ENCODE measurements at places on chromosomes 2 and 18.

- DNase-seq, result peak; percentile 72
Observed at GRCh38 chr18:9475643-9476591, 604 bp downstream of the RALBP1 start.

DNA sequence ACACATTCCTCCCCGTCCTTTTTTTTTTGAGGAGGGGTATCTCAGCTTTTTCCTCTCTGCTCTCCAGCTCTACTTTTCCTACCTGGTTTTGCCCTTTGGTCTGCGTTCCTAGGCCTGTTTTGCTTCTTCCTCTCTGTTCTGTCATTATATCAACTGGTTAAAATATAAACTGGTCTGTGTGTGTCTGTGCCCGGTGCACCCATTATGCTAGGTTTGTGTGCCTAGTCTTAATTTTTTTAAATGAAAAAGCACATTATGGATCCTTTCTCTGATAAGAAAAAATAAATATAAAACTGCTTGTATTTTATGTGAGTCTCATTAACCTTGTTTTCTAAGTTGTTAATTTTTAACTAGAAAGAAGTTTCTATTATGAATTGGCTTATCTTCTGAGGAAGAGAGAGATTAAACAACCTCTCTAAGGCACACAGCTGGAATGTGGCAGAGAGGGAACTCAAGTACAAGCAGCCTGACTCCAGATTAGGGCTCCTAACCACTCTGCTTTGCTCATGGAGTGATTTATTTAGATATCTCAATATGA lies 17.4 kb downstream of the SLC38A11 start:
- DNase-seq, result no peak

GRCh38 chr2:114614592-114614991 lies 172.2 kb downstream of the DPP10 start:
- no peak for DNase-seq

DNA sequence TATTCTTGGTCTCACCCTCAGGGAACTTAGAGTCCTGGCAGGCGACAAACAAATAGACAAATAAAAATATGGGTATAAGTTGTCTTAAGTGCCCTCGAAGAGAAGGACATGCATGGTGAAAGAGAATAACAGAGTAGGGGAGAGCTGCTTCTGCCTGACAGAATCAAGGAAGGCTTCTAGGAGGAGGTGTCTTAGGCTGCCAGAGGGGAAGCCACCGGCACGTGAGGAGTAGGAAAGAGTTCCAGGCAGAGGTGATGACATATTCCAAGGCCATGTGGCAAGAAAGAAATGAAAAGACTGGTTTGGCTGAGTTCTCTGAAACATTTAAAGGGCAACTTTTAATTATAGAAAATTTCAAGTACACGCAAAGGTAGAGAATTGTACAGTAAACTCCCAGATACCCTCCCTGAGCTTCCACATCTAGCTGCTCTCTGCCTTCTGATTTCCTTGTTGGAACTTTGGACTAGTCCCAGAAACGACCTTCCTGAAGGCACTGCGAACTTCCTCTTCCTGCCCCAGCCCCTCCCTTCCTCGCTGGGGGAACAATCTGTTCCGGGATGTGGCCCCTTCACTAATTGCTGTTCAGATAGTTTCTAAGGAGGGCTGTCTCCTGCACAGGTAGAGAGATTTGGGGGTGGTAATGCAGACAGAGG lies 91.7 kb downstream of the DYSF start:
- no peak for DNase-seq

GRCh38 chr2:157769856-157770255 lies 106.3 kb downstream of the ACVR1 start:
- DNase-seq, result no peak

DNA sequence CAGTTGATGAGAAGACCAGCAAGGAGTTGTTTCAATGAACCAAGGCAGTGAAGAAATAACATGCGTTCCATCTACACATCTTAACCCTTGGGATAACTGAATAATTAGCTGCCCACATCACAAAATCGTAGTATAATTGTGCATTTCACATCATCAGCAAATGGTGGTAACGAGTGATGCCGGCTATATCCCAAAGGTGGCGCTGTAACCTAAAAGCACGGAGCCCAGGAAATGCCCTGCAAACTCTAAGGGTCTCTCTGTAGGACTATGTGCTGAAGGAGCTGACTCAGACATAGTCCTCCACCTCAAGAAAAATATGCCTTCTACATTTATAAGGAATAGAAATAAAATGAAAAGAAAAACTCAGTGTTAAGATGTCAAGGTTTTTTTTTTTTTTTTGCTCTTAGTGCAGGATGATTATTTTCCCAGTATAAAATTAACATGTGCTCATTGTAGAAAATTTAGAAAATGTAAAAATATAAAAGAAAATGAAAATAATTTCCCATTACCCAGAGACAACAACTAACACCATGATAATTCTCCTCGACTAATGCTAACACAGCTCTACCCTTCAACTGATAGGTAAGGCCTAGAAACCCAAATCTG lies 23.1 kb upstream of the DSG3 start:
- DNase-seq, result peak; percentile 3

DNA sequence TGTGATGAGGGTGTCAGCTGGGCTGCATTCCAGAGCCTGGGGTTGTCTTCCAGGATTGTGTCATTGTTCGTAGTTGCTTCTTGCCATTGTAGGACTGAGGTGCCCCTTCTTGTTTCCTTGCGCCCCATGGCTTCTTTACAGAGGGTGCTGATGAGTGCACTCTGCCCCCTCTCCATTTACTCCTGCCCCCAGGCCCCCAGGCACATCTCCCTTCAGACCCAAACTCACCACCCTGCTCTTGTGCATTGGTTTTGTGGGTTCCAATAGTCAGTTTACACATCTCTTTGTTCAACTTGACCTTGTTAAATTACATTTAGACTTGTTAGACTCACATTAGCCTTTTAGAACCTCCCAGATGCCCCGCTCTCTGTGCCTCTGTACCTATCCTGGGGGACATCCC lies 33.1 kb downstream of the HJURP start:
- DNase-seq, result no peak

DNA sequence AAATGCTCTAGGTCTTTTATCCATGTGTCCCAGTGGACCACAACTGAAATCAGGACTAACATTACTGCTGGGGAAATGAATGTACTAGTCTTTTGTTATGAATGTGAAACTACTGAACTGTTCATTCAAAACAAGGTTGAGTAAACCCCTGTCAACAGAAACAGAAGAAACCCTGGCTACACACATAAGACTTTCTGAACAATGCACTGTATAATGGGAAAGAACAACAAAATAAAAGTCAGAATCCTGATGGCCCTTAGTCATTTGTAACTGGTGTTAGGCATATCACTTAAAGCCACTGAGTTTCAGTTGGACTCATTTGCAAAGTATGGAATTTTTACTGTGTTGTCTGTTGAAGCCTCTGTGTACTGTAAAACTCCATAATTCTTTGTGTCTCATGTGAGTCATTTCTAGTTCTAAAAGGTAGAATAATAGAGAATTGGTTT lies 77.0 kb upstream of the UBXN4 start:
- no peak for DNase-seq

DNA sequence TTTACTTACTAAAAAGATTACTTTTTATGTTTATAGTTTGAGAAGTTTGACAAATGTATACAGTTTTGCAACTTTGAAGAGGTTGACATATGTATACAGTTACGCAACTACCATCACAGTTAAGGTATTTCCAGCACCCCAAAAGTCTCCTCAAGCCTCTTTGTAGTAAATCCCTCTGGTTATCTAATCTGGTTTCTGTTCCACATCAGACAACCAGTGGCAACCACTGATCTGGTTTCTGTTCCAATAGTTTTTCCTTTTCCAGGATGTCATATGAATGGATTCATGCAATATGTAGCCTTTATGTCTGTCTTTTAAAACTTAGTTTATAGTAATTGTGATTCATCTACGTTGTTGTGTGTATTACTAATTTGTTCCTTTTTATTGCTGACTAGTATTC lies 23.5 kb downstream of the IFIH1 start:
- DNase-seq, result no peak

GRCh38 chr2:72806280-72806945 lies 19.4 kb downstream of the EXOC6B start:
- no peak for DNase-seq

GRCh38 chr2:85997017-85997970 lies 108.4 kb downstream of the POLR1A start:
- no peak for DNase-seq

GRCh38 chr2:178327516-178327915 lies 123.5 kb downstream of the PRKRA start:
- no peak for DNase-seq

- DNase-seq, result peak; percentile 52
Observed at GRCh38 chr2:79512442-79513401, at the start of gene CTNNA2. TSS of gene CTNNA2 (plus strand) at chr2:79513051.

- DNase-seq, result no peak
Observed at GRCh38 chr2:8994386-8994785, 9.1 kb downstream of the MBOAT2 start.

DNA sequence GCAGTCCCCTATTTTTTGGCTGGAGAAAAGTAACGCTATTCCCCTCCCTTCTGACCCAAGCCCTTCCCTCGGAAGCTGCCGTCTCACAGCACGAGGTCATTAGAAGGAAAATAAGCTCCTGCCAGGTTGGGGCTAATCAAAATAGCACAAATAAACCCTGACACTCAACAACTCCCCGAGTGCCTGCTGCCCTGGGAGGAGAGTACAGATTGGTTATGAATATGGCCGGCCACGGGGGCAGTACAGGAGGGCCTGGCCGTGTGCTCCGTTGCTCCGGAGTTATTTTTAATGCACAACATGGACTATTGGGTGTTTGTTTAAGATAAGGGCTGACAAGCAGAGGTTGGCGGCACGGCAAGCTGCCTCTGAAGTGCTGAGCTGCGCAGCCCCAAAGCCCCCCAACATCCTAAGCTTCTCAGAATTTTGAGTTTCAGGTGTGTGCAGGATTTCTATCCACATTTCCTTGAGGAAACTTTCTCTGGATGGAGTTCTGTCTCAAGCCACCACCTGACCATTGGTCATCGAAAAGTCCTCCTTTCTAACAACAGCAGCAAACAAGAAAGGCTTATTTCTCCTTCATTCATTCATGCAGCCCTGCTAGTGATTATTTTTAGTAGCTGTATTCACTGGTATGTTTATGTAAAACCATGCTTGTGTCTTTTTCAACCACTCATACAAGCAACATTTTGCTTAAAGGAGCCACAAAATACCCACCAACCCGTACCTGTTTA lies 58.7 kb downstream of the PAX3 start:
- no peak for DNase-seq

DNA sequence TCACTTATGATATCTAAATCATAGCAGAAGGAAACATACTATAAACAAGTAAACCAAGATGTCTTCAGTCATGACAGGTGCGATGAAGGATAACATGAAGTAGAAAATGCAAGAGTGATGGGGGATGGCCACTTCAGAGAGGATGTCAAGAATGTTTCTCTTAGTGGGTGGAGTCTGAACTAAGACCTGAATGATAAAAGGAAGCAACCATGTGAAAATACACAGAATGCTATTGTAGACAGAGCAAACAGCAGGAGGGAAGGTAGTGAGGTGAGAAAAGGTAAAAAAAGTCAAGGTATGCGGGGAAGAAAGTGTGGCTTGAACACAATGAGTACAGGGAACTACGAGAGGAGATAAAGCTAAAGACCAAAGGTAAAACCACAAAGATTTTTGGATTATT lies 341.6 kb downstream of the FBXO15 start:
- DNase-seq, result no peak

DNA sequence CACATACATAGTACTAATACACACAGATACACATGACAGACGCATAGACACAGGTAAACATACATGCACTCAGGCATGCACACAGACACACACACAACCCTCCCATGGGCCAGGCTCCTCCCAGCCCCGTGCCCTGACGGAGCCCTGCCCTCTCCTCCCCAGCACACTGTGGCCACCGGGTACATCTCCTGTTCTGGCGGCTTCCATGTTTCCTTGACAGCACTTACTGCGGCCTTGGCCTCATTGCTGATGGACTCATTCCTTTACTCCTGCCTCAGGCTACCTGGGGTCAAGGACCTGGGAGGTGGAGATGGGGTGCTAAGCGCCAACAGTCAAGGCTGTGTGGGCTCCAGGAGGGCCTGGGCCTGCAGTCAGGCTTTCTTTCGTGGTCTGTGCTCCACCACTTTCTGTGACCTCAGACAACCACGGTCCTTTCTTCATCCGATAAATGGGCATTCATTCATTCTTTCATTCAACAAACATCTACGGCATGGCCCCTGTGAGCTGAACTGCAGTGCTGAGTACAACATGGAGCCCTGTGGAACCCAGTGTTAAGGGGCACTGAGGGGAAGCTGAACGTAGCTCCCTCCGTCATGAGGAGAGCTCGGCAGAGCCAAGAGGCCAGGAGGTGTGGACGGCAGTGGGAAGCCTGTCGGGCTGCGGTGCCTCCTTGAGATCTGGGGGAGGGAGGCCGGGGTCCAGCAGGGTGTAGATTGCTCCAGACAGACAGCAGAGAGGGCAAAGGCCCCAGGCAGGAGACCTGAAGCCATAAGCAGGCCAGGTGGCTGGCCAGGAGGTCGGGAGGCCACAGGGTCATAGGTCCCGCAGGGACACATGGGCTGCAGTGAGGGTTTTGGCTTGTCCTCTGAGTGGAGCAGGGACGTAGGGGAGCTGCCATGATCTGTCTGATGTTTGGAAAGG lies 190.4 kb upstream of the HDAC4 start:
- DNase-seq, result no peak

DNA sequence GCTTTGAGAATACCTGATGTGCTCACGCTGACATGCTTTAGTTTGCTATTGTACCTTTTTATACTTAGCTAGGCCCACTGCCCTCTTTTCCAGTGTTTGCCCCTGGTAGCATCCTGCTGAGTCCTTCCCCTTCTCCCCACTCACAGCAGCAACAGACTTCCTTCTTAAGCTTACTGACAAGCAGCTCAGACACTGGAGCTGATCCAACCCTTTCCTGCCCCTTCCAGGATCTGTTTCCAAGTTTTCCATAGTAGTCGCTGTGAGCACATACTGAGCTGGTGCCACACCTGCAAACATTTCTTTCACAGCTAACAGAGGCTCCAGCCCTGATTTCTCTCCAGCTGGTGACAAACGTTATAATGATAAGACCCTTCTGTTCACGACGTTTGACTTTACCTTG lies 991.4 kb upstream of the CELF4 start:
- no peak for DNase-seq

DNA sequence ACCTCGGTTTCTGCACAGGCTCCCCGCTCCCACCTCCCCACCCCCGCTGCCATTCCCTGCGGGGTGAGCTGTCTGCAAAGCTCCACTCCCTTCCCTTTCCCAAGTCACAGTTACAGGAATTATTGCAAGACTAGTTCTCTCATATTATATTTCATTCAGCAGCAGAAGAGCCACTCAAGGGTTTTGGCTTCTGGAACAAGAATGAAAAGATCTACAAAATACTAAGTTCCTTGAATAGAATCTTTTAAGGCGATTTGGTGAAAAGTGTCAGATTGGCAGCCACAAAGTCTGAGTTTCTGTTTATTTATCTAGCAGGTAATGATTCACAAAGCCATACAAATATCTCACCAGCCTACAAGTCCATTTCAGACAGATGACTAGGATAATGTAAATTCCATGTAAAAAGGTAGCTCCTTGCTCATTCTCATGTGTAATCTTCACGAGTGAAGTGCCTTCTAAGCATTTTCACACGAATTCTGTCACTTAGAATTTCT lies 221.9 kb upstream of the RBBP8 start:
- DNase-seq, result no peak

DNA sequence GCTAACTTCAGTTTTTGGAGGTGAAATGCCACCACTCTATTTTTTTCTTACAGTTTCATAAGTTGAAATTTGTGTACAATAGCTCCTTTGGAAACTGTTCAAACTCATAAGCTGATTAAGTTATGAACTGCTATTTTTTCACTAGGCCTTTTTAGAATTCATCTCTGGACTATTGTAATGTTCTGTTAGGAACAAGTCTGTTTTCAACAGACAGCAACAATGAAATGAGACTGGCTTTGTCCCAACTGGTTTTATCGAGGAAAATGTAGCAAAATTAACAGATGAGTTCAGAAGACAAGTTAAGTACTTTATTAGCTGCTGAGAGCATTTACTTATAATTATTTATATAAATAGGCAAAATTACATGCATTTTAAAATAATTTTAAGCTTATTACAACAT lies 310.6 kb downstream of the ZNF804A start:
- no peak for DNase-seq

Data from activated naive CD8-positive, alpha-beta T cell treated with anti-CD3 and anti-CD28 coated beads for 36 hours (primary cell).